Effector CD8-positive, alpha-beta T cell (primary cell): ENCODE measurements at places on chromosomes 4 and X.

DNA sequence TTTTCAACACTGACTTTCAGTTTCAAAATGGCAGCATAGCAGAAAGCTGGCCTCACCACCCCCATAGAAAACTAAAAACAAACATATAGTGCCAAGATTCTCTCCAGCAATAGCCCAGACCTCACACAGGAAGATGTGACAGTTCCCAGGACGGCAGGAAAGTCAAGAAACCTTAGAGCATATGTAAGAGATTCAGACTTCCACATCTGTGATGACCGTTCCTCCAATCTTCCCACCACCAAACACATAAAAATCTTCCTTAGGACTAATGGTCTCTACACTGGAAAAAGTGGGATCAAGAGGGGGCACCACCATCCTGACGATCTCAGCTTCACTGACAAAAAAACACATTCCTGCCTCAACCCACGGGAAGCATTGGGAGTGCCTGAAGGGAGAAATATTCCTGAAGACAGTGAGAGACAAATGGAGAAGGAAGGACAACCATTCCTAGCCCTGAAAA lies 134.1 kb upstream of the CPXCR1 start:
- no peak for DNase-seq

DNA sequence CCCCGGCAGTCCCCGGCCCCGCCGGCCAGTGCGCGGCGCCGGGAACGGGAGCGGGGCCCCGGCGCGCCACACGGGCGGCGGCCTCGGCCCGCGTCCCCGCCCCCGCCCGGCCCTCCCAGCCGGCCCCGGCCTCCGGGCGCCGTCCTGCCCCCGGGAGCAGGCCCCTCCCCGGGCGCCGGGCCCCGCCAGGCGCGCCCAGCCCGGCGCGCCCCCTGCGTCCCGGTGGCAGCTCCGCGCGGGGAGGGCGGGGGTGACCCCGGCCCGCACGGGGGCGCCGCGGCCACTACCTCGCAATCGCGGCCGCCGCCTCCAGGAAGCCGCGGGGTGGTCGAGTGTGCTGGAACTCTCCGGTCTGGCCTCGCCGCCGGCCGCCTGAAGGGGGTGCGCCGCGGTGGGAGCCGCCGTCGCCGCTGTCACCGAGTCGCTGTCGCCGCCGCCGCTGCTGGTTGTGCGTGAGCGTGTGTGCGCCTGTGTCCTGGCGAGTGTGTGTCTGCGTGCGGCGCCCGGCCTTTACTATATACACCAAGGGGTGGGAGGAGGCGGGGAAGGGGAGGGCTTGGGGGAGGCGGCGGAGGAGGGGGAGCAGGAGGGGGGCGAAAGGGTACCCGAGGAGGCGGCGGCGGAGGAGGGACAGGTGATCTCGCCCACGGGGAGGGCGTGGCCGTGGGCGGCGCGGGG lies at the start of gene RAI2:
Gene RAI2 (minus strand): TSS at position 488 of the 678 bp plus-strand sequence. CDS start 59,288 bp downstream, outside the sequence.
- DNase-seq = peak; percentile 22

GRCh38 chr4:89781321-89781720 lies 55.6 kb downstream of the SNCA start:
- no peak for DNase-seq

GRCh38 chrX:19593690-19594089 lies 78.4 kb upstream of the MAP3K15 start:
- peak; percentile 0 for DNase-seq

DNA sequence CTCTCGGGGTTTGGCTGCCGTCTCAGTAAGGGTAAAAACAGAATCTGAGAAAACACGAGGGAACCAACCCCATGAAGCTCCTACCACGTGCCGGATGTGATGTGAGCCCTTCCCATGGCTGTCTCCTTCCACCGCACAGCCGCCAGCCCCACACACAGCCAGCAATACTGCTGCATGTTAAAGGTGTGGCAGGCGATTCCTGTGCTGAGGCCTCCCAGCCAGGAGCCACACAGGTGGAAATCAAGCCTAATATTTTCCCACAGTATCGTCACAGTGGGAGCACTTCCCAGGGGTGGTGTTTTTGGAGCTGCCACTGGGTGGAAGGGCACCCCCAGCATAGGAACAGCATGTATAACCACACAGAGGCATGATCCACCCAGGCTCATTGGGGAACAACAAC lies 77.5 kb downstream of the SLC2A9 start:
- DNase-seq = no peak

DNA sequence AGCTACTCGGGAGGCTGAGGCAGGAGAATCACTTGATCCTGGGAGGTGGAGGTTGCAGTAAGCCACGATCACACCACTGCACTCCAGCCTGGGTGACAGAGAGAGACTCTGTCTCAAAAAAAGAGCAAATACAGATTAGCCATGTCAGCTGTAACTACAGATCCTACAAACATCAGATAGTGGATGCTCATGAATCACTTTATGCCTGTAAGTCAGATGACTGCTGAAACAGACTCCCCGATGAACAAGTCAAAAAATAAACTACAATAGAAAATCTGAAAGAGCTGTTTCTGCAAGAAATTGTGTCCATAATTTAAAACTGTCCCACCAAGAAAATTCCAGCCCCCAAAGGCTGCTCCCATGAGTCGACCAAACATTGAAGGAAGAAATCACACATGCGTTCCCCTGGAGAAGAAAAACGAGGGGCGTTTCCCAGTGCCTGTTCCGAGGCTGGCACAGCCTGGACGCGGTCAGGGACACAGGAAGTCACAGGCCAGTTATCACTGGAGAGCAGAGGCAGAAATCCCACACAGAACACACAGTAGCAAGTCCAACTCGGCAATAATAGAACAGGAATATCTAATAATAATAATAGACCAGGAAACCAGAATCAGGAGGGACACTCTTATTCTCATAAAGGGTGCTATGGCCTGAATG lies 30.0 kb upstream of the GTPBP6 start:
- DNase-seq = no peak

- no peak for DNase-seq
Measured at GRCh38 chr4:140865253-140866217, 109.3 kb upstream of the TBC1D9 start.

GRCh38 chr4:11418610-11419009 lies 10.1 kb downstream of the HS3ST1 start:
- DNase-seq = no peak
